Endodermal cell (in vitro differentiated cells): ENCODE measurements at places on chromosomes 2 and 18.

DNA sequence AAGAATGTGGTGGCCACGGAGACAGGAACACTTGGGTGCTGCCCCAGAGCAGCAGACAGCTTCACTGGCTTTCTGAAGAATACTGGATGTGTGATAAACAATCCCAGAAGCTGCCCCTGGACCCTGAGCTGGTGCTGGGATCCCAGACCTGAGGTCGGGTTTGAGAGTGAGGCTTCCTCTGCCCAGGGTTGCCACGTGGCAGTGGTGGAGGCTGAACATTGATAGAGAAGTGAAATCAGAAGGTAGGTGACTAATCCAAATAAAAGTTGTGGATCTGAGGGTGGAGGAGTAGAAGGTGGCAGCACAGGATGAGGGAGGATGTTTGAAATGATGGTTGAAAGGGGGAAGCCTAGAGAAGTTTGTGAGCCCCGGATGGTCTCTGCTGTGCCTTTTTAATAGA is 64.0 kb downstream of the FMNL2 start:
- H3K4me3 ChIP-seq, result no peak overlapping the region
- H3K36me3 ChIP-seq, result no peaks in the 10 kb centered on the region
- H3K27ac ChIP-seq, result no peak overlapping the region
- H3K27me3 ChIP-seq, result no peaks in the 10 kb centered on the region
- no peak for DNase-seq

DNA sequence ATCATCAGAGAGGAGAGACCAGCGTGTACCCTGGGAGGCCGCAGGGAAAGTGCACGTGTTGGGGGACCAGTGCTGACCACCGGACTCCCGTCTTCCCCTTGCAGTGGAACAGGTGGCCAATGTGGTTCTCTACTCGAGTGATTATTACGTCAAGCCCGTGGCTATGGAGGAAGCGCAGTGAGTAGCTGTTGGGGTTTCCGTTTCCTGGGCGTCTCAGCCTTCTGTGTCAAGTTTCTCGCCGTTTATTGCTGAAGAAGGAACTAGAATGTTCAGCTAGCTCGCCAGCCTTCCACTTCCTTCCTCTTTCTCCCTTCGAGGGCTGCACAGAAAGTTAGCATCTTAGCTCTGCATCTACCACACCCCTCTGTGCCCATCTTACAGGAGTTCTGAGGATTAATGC is 22.8 kb upstream of the DGKD start:
- peaks cover 10% of the 10 kb centered on the region for H3K4me1 ChIP-seq
- no peak overlapping the region for H3K4me3 ChIP-seq
- H3K27ac ChIP-seq, result no peak overlapping the region
- no peak for DNase-seq
- H3K36me3 ChIP-seq, result no peaks in the 10 kb centered on the region

DNA sequence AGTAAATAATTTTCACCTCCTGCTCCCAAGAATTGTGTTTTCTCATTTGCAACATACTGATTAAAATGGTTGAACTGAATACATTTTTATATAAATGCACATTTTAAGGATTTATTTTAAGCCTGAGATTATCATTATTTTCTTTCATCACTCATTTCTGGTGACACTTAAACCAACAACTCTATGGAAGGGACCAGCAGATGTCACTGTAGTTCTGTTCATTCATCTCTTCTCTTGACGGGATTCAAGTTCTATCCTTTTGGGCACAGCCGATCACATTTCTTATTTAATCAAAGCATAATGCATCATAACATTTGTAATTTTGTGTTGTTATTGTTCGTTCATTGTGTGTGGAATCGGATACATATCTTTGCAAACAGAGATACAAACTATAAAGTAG is 417.9 kb downstream of the HRH4 start:
- H3K36me3 ChIP-seq, result no peaks in the 10 kb centered on the region
- no peak overlapping the region for H3K27ac ChIP-seq
- peaks cover 16% of the 10 kb centered on the region for H3K4me1 ChIP-seq

- no peak for DNase-seq
- no peaks in the 10 kb centered on the region for H3K36me3 ChIP-seq
- no peak overlapping the region for H3K27ac ChIP-seq
- no peaks in the 10 kb centered on the region for H3K4me1 ChIP-seq
- H3K4me3 ChIP-seq, result no peak overlapping the region
Measured at GRCh38 chr2:130807659-130808385, 28.9 kb upstream of the ARHGEF4 start.

GRCh38 chr2:158539176-158540005 is 82.6 kb downstream of the PKP4 start:
- H3K4me1 ChIP-seq, result no peaks in the 10 kb centered on the region
- H3K4me3 ChIP-seq, result no peak overlapping the region
- no peak for DNase-seq
- H3K27ac ChIP-seq, result no peak overlapping the region
- no peaks in the 10 kb centered on the region for H3K27me3 ChIP-seq

DNA sequence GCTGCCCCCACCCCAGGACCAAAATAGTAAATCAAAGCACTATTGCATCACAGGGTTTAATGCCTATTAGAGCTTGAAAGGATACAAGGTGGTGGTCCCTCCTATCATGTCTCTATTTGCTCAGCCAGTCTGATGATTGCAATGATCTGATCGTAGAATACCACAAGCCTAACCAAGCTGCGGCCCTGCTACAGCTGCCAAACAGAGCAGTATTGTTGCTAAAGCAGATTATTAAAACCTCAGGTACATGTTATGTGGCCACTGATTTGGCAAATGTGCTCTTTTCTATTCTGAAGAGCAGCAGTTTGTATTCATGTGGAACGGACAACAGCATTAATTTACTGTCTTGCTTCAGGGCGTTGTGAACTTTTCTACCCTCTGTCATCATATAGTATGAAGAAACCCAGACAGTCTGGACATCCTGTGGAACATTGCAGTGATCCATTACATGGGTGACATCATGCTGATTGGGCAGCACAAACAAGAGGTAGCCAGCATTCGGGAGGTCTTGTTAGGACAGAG is 8.4 kb upstream of the VAPA start:
- H3K4me1 ChIP-seq, result no peaks in the 10 kb centered on the region
- no peaks in the 10 kb centered on the region for H3K36me3 ChIP-seq
- DNase-seq, result no peak
- H3K27ac ChIP-seq, result no peak overlapping the region
- peaks cover 74% of the 10 kb centered on the region for H3K27me3 ChIP-seq

- H3K27ac ChIP-seq, result no peak overlapping the region
- H3K4me3 ChIP-seq, result peak overlapping the region; percentile 90
Measured at GRCh38 chr18:57585855-57586250, 649 bp downstream of the FECH start.

DNA sequence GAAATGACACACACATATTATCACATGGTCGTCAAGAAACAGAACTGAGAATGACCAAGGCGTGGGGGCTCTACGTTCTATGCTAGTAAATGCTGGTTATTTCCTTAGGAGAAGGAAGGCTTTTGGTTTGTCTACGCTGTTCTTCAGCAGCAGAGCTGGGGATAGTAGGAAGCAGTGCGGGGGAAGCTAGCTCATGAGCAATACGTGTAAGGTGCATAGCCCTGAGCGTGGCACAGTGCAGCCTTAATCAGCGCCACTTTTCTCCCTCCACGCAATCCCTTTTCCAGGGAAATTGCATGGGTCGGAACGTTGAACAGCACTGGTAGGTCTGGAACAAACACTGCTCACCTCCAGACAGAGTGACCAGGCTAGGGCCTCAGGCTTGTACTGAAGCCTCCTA is 199.6 kb upstream of the FBXO11 start:
- no peak overlapping the region for H3K27ac ChIP-seq
- no peak overlapping the region for H3K4me3 ChIP-seq
- no peaks in the 10 kb centered on the region for H3K27me3 ChIP-seq
- no peak for DNase-seq

DNA sequence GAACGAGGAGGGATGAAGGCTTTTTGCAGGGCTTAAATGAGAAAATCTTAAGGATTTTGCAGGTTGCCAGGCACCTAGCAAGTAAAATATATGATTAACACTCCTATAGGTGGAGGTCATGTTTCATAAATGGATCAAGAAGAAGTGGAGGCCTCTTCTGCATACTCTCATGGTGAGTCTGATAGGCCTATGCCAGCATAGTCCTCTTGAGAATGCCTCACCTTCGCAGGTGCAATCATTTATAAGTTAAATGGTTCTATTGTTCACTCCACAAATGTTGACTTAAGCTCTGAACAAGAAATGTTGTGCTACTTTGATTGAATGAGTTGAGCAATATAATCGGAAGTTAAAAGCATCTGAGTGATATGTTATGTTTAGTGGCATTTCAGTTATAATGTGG is 12.1 kb downstream of the LRRTM1 start:
- no peak overlapping the region for H3K4me3 ChIP-seq
- peaks cover 22% of the 10 kb centered on the region for H3K4me1 ChIP-seq
- H3K27me3 ChIP-seq, result no peaks in the 10 kb centered on the region
- no peaks in the 10 kb centered on the region for H3K36me3 ChIP-seq
- H3K27ac ChIP-seq, result no peak overlapping the region

DNA sequence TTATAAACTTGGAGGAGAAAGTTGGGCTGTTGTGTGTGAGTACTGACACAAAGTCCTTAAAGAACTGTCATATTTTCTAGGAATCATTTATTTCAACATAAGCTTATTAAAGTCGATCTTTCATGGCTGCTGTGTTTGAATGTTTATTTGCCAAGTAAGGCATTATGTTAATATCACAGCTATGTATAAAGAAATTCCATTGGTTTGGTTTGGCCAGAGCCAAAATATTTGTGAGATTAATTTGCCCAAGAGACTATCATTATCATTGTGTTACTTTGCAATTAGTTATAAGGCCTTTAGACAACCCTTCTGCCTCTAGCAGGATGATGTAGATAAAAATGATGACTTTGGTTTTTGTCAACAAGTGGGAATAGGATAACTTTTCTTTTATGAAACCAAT is 240.6 kb upstream of the NT5C1B start:
- no peak overlapping the region for H3K4me3 ChIP-seq
- peaks cover 19% of the 10 kb centered on the region for H3K4me1 ChIP-seq
- peaks cover 16% of the 10 kb centered on the region for H3K27me3 ChIP-seq
- no peaks in the 10 kb centered on the region for H3K36me3 ChIP-seq
- no peak for DNase-seq
- H3K27ac ChIP-seq, result no peak overlapping the region

DNA sequence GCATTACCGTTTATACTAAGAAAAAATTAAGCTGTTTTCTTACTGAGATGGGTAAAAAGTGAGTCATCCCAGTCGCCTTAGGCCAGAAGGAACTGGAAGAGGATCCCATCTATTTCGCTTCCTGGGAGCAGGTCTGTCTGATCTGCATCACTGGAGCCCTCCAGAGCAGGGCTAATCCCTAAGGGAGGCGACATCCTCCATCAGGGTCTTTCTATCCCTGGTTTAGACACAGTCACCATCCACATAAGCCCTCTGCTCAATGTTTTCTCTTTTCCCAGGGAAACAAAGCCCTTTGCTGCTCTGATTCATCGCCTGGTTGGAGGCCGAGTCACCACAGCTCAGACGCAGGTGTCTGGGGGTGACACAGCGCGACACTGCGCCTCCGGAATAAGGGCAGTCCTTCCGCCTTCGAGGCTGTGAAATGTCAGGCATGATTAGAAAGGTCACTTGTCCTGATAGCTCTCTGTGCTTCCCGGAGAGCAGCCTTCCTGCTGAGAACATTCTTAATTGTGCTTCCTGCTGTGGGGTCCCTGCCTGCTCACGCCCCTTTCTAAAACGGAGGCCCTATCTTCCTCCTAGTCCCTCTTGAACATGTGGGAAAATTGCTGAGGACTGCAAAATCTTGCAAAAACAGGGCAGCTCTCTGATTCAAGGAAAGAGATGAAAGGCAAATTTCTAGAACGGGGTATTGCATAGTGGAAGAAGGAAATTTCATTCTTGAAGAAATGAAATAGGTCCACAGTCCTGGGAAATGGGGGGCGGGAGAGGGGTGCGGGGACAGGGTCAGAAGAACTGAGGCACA is 56.3 kb downstream of the MARCHF4 start:
- H3K27ac ChIP-seq, result peak overlapping the region; percentile 9
- H3K36me3 ChIP-seq, result peaks cover 11% of the 10 kb centered on the region
- no peak overlapping the region for H3K4me3 ChIP-seq
- DNase-seq, result peak; percentile 84

GRCh38 chr2:12119841-12120240 is 373.4 kb downstream of the LPIN1 start:
- no peak overlapping the region for H3K4me3 ChIP-seq
- H3K27ac ChIP-seq, result no peak overlapping the region
- H3K4me1 ChIP-seq, result no peaks in the 10 kb centered on the region
- no peaks in the 10 kb centered on the region for H3K27me3 ChIP-seq

DNA sequence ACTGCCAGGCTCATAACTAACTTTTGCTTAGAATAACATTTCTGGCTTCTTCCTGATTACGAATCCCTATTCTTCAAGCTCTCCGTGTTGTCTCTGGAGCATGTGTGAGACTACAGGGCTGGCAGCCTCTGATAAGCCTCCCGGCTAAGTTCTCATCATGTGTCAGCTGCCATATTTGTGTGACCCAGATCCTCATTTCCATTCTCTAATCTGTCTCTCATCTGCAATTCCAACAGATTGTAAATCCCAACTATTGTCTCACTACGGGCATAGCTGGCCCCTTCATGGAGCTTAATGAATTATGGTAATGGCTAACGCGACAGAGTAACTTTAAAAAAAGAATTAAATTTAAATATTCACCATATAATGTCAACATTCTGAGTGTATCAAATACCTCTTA is 165.4 kb downstream of the CMPK2 start:
- no peak for DNase-seq
- H3K27ac ChIP-seq, result no peak overlapping the region
- H3K4me1 ChIP-seq, result no peaks in the 10 kb centered on the region
- H3K36me3 ChIP-seq, result no peaks in the 10 kb centered on the region

GRCh38 chr18:2879889-2880288 is 33.1 kb downstream of the EMILIN2 start:
- no peaks in the 10 kb centered on the region for H3K36me3 ChIP-seq
- no peaks in the 10 kb centered on the region for H3K27me3 ChIP-seq
- H3K27ac ChIP-seq, result no peak overlapping the region

GRCh38 chr2:169964740-169965139 is 137.5 kb downstream of the UBR3 start:
- H3K27ac ChIP-seq, result no peak overlapping the region
- no peaks in the 10 kb centered on the region for H3K36me3 ChIP-seq
- DNase-seq, result no peak
- H3K27me3 ChIP-seq, result no peaks in the 10 kb centered on the region

DNA sequence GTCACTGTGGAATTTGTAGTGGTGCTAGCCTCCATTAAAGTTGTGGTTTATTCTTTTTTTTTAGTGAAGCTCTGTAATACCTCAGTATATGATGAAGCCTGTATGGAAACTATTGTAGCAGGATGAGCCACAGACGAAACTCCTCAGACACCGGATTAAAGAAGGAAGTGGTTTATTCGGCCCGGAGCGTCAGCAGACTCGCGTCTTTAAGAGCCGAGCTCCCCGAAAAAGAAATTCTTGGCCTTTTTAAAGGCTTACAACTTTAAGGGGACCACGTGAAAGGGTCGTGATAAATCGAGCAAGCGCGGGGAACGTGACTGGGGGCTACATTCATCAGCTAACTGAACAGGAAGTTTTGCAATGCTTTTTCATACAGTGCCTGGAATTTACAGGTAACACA is 8.1 kb upstream of the CCL20 start:
- H3K4me1 ChIP-seq, result no peaks in the 10 kb centered on the region
- DNase-seq, result no peak
- no peak overlapping the region for H3K4me3 ChIP-seq
